ENCODE measurements at places on chromosomes 13 and 19.

DNA sequence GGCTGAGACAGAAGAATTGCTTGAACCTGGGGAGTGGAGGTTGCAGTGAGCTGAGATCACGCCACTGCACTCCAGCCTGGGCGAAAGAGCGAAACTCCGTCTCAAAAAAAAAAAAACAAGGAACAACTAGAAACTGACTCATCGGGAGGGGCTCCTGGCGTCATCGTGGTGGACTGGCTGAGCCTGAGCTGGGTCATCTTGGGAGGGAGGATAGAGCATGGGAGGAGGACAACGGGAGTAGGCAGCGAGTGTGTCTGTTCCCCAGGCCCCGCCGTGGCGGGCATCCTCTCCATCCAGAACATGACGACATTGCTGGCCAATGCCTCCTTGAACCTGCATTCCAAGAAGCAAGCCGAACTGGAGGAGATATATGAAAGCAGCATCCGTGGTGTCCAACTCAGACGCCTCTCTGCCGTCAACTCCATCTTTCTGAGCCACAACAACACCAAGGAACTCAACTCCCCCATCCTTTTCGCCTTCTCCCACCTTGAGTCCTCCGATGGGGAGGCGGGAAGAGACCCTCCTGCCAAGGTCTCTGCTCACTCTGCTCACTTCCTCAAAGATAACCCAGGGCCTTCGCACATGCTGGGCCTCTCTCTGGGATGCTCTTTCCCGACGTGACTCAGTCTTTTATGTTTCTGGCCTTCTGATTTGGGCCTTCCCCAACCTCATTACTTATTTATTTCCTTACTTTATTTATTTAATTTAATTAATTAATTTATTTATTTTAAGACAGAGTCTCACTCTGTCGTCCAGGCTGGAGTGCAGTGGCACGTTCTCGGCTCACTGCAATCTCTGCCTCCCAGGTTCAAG lies 16.6 kb downstream of the DDX39A start:
- no peak for DNase-seq

DNA sequence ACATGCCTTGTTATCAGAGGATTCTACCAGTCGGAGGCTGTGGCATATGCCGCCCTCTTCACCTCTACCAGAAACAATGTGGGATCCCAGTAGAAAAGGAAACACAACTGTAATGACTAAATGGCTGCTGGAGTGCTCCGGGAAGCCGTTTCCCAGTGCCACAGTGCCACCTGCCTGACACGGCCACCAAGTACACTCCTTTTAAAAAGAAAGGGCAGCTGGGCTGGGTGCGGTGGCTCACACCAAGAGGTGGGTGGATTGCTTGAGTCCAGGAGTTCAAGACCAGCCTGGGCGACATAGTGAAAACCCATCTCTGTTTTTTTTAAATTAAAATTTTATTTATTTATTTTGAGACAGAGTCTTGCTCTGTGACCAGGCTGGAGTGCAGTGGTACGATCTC lies 67.3 kb downstream of the TRPM4 start:
- no peak for DNase-seq

- no peak for DNase-seq
Observed at GRCh38 chr13:90413548-90413947, 933.9 kb upstream of the MIR17HG start.

GRCh38 chr13:90717451-90717936 lies 630.0 kb upstream of the MIR17HG start:
- no peak for DNase-seq

DNA sequence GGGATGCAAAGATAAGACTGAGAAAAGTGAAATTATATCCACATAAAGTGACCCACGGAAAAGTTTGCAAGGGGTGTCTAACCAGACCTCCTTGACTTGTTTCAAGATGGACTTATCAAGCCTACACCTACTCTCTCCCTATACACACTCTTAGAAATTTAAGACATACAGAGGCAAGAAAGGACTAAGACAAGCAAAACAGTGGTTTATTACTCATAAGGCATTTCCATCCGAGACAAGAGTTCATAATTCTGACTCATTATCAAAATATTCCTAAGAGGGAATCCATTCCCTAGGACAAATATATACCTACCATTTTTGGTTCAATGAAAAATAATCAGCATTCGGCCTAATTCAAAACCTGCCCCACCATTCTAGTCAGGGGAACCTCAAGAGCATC lies 232.6 kb upstream of the GPC6 start:
- DNase-seq: no peak

DNA sequence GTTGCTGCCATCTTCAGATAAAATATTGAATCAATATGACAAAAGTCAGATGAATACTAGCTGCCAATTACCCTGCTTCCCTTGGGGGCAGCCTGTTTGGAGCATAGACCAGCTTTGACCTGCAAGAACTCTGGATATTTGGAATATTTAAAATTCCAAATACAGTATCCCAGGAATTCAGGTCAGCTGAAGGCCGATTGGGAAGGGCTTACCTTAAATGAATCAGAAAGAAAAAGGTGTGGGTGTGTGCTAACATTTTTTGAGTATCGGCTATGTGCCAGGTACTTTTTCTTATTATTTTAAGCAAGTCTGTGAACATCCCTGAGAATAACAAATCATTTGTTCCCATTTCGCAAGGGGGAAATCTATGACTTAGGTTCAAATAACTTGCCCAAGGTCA lies 1.8 kb upstream of the RUBCNL start:
- no peak for DNase-seq

- no peak for DNase-seq
Observed at GRCh38 chr13:75365724-75366173, 116.2 kb downstream of the TBC1D4 start.

DNA sequence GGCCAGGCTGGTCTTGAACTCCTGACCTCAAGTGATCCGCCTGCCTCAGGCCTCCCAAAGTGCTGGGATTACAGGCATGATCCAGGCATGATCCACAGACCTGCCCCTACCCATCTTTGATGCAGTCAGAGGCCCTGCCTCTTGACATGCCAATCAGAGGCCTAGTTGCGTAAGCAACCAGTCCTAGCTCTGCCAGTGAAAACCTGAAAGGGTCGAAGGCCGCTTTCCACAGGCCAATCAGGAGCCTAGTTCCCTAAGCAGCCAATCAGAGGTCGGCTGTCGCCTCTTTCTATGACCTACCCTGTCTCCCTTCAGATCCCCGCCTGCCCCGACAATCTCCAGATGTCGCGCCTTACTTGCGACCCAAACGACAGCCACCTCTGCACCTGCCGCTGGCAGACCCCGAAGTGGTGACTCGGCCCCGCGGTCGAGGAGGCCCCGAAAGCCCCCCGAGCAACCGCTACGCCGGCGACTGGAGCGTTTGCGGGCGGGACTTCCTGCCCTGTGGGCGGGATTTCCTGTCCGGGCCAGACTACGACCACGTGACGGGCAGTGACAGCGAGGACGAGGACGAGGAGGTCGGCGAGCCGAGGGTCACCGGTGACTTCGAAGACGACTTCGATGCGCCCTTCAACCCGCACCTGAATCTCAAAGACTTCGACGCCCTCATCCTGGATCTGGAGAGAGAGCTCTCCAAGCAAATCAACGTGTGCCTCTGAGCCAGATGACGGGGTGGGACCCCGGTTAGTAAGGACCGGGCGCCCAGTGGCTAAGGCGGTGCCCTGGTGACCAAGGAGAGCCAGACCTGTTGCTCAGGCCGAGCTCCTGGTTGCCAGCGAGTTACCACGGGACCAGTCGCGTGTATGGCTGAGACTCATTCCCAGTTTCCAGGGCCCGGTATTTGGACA lies 6.3 kb downstream of the SYDE1 start:
- DNase-seq: no peak

GRCh38 chr19:47157431-47158321 lies 27.0 kb downstream of the SAE1 start:
- no peak for DNase-seq

DNA sequence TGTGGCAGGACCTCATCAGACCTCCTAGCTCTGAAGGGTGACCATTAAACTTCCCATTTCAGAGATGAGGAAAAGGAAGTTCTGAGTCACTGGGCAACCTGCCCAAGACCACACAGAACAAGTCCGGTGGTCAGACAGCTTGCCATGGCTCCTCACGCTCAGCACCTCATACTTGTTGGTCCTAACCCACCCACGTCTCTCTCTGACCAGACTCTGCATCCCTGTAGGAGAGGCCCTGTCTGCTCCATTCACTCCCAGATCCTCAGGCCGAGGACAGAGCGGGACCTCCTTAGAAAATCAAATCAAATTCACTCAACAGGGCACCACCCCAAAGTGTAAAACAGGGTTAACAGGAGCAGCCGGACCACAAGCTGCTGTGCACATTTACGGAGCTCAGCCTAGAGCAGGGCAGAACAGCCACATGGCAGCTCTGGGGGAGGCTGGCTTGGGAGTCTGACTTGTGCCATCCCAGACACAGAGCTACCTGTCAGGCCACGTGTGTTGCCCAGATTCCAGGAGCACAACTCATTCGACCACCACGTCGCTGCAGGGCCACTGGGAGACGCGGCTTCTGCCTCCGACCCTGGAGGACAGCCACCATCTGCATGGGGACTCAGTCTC lies 1.7 kb downstream of the MIER2 start:
- no peak for DNase-seq

DNA sequence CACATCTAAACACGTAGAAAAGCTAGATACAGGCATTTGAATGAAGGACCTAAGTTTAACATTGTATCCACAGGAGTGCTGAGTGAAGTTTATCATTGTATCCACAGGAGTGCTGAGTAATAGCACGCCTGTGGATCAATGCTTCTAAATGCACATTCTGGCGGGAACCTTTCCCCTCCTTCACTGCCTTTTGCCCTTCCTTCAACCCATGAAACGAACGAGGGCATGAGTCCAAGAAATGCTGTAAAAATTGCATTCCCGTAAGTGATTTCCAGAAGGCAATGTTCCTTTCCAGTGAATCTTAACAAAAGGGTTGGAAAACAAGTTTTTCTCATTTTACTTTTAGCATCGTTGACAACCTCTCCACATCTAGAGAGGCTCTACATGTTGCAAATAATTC lies 88.1 kb downstream of the ZDHHC20 start:
- DNase-seq: no peak

DNA sequence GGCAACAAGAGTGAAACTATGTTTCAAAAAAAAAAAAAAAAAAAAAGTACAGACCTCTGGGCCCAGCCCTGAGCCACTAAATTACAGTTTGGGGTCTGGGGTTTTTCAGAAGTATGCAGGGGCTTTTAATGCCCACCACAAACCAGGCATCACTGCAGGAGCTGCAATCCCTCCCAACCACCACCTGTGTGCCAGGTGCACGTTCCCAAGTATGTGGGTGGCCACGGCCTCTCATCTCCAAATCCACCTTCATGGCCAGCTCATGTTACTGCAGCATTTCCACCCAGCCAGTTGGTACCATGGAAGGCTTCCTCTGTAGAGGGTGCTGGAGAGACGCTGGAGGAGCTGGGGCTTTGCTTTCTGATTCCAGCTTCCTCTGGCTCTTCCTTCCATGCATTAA lies 26.5 kb downstream of the CEP89 start:
- DNase-seq: no peak

DNA sequence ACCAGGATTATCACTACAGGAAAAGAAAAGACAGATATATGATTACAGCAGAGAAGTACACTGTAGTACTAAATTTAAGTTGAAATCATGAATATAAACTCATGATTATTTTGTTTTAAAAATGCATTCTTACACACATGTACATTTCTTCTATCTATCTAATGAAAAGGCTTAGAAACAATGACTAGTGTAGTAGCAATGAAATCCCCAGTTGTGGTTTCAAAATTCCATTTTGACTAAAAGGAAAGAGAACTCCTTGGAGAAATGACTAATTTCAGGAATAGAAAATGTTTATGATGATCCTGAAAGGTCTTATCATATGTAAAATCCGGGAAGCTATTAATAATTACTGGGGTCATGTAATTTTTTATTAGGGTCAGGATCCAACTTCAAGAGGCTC lies 195.0 kb upstream of the STARD13 start:
- no peak for DNase-seq

DNA sequence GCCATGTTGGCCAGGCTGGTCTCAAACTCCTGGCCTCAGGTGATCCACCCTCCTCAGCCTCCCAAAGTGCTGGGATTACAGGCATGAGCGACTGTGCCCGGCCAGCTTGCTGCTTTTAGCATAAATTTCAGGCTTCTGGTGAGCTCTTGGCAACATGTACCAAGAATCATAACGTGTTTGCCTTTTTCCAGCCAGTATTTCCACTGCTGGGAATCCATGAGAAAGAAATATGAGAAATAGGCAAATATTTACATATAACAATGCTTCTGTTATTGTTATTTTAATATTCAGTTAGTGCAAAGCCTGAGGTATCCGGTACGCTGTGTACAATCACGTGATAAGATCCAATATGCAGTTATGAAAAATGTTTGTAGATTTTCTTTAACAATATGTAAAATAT lies 29.2 kb upstream of the CERS4 start:
- no peak for DNase-seq

Data from T-helper 2 cell (primary cell).